Right renal cortex interstitium (tissue), 3 donors: ENCODE measurements at places on chromosomes 3 and 15.

DNA sequence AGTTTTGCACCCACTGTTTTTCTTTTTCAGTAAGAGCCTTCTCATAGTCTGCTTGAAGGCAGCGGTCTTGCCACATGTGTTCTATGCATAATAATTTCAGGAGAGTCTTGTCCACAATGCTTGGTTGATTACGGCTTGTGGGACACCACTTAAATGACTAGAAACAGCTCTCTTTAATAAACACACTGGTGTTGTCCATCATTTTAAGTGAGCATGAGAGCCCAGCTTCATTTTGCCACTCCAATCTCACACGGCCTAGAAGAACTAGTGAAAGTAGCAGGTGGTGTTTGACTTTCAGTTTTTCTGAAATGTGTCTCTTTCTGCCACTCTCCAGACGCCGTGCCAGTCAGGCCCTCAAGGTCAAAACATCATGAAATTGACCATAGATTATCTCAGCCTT is 292.1 kb downstream of the LPP start:
- no peak for DNase-seq

- no peak for DNase-seq
Observed at GRCh38 chr15:99224372-99225214, 24.8 kb downstream of the TTC23 start.

GRCh38 chr15:54305138-54305537 is 326.9 kb downstream of the UNC13C start:
- no peak for DNase-seq

DNA sequence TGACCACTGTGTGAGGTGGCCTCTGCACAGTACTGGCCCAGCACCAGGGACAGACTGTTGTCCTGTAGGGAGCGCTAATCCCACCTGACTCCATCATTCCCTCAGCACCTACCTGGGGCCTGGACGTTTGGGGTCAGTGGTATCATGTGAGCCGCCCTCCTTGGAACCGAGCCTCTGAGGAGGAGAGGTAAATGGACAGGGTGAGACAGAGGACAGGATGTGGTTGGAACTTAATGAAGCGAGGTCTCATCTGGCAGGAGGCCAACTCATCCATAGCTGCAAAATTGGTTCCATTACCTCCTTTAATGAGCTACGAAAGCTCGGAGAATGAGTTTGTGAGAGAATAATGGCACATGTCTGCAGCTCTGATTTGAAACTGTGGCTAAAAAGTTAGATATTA is 13.9 kb downstream of the MAPKAPK3 start:
- no peak for DNase-seq

DNA sequence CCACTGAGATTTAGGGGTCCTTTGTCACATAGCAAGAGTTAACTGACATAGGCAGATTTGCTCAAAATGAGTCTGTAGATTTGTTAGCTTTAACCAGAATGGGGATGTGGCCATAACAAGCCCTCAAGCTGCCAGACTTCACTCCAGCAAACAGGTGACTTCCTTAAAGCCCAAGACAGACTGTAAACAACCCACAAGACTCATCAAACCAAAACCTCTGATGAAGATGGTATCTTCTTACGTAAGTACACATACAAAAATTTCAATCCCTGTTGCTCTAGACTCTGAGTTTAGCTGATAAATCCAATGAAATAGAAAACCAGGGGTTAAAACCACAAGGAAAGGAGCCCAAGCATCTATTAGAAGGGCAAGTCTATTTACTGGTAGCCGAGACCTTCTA is 18.2 kb upstream of the ZBTB20 start:
- no peak for DNase-seq
